Urothelium cell line (cell line): ENCODE measurements at places on chromosomes 16 and 17.

- DNase-seq, result no peak
Observed at GRCh38 chr17:43584666-43585102, 38.5 kb upstream of the ETV4 start.

DNA sequence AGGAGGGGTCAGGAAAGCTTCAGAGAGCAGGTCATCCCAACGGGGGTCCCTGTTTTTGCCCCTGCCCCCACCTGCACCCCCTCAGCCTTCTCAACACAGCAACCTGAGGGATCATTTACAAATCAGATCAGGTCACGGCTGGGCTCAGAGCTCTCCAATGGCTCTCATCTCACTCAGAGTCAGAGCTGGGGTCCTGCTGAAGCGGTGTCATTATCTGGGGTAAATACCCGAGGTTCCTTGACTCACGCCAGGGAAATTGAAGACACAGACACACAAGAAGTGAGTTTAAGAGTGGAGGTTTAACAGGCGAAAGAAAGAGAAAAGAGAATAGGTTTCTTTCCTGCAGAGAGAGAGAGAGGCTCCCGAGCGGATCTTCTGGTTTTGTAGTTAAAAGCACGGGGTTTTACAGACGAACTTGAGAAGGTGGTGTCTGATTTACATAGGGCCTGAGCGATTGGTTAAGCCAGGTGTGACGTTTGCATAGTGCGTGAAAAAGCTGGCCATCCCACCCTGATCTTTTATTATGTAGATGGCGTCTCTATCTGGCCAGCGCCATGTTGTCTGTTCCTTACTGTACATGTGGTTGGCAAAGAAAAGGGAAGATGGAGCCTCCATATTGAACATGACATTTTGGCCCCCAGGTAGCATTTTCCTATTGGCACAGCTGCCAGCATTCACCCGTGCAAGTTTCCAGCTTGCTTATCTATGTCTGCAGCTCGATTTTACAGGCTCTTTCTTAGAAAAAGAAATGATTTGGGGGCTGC, 51.4 kb downstream of the WSB1 start:
- DNase-seq, result no peak

GRCh38 chr16:55754056-55754455, 78.8 kb downstream of the CES1 start:
- DNase-seq, result no peak

- DNase-seq, result no peak
Observed at GRCh38 chr17:81489012-81489997, 23.3 kb downstream of the ACTG1 start.

DNA sequence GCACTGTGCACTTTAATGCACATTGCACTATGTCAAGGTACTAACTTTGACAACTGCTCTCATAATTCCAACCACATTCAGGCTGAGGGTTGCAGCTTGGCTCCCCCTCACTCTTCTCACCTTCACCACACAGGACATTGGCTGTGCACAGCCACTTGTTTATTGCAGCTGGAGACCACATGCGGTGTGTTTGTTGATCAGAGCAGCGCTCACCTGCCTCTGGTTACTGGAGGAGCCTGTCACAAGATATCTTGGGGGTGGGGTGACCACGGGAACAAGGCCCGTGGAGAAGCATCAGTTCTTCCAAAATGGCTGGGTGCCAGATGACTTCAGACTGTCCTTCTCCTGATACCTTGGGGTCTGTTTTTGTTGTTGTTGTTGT, 10.6 kb upstream of the CCL5 start:
- no peak for DNase-seq

DNA sequence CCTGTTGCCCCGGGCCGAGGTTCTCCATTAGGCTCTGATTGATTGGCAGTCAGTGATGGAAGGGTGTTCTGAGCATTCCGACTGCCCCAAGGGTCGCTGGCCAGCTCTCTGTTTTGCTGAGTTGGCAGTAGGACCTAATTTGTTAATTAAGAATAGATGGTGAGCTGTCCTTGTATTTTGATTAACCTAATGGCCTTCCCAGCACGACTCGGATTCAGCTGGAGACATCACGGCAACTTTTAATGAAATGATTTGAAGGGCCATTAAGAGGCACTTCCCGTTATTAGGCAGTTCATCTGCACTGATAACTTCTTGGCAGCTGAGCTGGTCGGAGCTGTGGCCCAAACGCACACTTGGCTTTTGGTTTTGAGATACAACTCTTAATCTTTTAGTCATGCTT, 74.2 kb downstream of the HAPSTR1 start:
- no peak for DNase-seq

DNA sequence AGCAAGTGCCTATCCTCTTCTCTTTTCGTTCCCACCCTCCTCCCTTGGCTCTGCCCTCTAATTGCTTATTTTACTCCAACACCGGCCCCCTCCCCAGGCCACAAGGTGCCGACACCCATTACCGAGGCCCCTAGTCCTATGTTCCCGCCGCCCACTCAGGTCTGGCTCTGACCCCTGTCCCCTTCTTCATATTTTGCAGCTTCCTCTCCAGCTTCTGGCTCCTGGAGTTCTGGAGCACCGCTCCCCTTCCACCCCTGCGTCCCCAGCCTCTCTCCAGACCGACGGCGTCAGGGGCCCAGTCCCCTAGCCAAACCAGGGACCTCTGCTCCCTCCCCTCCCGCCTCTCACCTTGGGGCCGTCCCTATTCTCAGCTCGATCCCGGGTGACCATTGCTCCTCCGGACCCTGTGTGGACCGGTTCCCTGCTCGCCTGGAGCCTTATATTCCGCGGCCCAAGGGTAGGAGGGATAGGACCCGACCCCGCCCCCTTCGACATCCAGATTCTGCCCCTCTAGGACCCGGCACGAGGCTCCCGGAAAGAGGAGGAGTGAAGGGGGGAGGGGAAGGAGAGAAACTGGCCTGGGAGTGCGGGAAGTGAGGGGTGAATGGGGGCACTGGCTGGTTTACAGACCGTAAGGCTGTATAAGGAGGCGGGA, at the start of gene HES7:
HES7 (minus strand) TSS at position 412 of the 655 bp plus-strand sequence; CDS start at position 390, 22 bp downstream.
- DNase-seq, result no peak

DNA sequence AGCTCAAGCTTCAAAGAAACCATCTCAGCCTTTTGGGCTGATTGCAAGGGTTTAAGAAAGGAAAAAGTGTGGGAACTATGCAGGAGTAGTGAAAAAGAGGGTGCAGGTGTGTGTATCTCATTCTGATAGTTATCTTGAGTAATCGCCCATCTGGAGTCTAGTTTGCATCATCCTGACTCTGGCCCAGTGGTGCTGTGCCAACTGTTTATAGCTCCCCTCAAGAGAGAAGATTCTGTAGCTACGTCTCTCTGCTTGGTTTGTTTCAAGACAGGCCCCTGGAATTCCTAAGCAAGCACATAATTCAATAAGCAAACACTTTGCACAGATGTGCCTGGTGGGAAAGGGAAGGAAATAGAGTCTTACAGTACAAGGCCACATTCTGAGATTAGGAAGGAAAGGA, 144.4 kb downstream of the HAPSTR1 start:
- DNase-seq, result no peak

DNA sequence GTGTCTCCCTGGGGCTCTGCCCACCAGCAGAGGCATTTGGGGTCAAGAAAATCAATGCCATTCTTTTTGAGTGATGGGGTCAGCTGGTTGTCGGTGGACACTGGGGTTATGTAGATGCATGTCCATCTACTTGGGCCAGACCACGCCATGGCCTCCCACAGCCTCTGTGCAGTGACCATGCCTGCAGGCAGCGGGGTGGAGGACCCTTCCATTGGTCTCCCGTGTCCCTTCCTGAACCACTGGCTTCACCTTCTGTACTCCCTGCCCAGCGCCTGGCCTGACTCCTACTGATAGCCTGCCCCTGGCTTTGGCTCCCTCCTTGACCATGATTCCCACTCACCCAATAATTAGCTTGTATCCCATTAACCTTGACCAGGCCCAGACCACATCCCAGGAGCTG, 28.0 kb upstream of the SPNS3 start:
- DNase-seq, result no peak

- DNase-seq, result no peak
Observed at GRCh38 chr17:57337390-57337789, 81.1 kb downstream of the MSI2 start.

DNA sequence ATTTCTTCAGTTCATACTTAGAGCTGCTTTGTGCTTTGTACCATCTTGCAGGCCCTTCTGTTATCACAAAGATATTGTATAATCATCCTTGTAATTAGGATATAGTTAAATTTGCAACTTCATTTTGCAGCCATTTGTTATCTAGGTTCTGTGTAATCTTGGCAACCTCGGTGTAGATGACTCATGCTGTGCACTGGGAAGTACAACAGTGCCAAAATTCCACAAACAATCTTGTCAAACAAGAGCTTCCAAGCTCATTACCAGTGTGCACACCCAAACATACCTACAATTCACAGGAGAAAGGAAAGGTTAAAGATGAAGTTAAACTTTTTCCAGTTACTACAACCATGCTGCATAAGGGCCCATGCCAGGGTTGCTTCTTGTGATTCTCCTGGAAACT, 1231.8 kb downstream of the CDH11 start:
- peak; percentile 32 for DNase-seq

GRCh38 chr17:4691686-4692085, 12.3 kb downstream of the PELP1 start:
- no peak for DNase-seq

DNA sequence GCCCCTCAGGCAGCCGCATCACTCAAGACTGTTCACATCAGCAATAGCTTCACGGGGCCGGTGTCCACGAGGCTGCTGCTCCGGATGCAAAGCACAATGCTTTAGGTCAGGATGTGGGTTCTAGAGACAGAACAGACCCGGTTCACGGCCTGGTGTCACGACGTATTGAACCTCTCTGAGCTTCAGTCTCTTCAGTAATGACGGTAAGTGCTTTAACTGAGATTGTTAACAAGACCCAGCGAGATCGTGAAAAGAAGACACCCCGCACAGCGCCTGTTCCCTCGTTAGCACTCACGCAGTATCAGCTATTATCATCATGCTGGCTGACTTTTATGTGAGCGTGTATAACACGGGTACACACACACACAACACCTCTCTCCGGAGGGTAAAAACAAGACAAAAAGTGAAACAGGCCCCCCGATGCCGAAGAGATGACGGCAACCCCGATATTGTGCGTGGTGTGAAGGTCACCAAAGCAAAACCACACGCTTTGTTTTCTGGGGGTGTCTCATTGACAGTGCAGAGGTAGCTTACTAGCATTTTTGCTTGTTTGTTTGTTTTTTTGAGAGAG, 21.4 kb upstream of the ABR start:
- no peak for DNase-seq

DNA sequence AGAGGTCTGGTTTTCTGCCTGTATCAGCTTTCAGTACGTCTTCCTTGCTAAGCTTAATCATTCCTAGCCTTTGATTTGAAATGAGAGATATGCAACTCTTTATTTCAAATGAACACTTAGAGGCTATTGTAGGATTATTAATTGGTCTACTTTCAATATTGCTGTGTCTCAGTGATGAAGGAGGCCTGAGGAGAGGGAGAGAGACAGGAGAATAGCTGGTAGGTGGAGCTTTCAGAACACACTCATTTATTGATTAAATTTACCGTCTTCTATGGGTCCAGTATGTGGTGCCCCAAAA, 187.0 kb downstream of the BCAS3 start:
- DNase-seq, result no peak

- no peak for DNase-seq
Observed at GRCh38 chr17:49741009-49741691, 22.8 kb downstream of the FAM117A start.

- no peak for DNase-seq
Observed at GRCh38 chr17:9788601-9789000, 2.8 kb downstream of the DHRS7C start.

- no peak for DNase-seq
Observed at GRCh38 chr17:39792526-39793221, 54.9 kb downstream of the GRB7 start.

DNA sequence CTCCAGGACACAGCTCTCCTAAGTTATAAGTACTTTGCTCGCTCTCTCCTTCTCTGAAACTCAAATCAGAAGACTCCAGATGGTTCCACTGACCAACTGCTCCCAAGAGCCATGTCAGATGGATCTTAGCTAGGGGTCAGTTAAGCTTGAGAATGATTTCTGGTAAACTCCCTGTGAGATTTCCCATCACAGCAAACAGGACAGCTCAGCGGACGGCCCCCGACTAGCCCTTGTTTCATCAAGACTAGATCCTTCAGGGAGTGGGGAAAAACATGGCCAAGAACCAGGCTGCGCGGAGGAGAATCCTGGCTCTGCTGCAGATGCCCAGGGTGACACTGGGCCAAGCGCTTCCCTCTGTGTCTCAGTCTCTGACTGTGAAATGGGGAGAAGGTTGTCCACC, 159.8 kb downstream of the C16orf78 start:
- no peak for DNase-seq

DNA sequence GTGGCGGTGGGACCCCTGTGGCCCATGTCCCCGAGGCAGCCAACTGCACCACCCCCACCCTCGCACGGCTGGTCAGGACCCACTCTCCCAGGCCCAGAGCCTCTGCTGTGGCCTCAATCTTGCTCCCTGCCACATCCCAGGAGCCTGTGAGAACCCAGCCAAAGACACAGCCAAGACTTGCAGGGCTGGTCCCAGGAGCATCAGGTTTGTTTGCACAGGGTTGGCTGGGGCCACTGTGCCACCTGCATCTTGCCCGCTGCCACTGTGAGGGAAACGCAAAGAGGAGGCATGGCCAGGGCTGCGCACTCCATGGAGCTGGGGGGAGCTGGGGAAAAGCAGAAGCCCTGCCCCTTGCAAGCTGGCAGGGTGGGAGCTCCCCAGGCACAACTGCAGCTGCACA, 92.5 kb downstream of the SSH2 start:
- DNase-seq, result no peak

GRCh38 chr17:80967404-80967872, 24.2 kb upstream of the CHMP6 start:
- no peak for DNase-seq

DNA sequence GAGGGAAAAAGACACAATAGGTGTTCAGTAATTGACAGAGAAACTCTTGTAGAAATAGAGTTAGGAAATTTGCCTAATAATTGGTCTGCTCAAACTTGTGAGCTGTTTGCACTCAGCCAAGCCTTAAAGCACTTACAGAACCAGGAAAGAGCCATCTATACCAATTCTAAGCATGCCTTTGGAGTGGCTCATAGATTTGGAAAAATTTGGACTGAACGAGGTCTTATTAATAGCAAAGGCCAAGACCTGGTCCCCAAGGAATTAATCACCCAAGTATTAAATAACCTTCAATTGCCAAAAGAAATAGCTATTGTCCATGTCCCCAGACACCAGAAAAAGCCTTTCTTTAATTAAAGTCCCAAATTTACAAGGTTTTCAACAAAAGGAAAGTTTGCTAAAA, 90.3 kb downstream of the EMP2 start:
- DNase-seq, result no peak

- DNase-seq, result no peak
Observed at GRCh38 chr16:85783441-85783840, 15.9 kb downstream of the EMC8 start.

- no peak for DNase-seq
Observed at GRCh38 chr16:30829130-30830071, 42.4 kb upstream of the ZNF629 start.

DNA sequence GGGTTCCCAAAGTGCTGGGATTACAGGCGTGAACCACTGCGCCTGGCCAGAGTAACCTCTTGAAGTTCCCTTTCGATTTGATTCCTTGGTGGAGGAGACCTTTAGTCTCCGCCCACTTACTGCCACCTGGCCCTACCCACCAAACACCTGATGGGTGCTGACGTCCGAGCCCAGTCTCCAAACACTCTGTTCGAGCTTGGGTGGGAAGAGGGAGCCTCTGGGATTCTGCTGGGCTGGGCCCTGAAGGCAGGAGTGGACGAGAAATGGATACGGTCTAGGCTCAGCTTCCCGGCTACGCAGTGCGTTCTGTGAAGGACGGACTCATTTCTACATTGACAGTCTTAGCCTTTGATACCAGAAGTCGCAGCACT, 870 bp upstream of the ITGA3 start:
- DNase-seq, result peak; percentile 59
